ENCODE measurements at places on chromosomes 1 and 21.

GRCh38 chr1:11295905-11296304 lies 22.9 kb downstream of the UBIAD1 start:
- DNase-seq = no peak

- no peak for DNase-seq
Measured at GRCh38 chr1:169117599-169117998, 11.1 kb downstream of the ATP1B1 start.

- DNase-seq = no peak
Measured at GRCh38 chr21:41316200-41317062, at the start of gene FAM3B. FAM3B (plus strand) TSS chr21:41316801; CDS start chr21:41316880, 79 bp downstream.

DNA sequence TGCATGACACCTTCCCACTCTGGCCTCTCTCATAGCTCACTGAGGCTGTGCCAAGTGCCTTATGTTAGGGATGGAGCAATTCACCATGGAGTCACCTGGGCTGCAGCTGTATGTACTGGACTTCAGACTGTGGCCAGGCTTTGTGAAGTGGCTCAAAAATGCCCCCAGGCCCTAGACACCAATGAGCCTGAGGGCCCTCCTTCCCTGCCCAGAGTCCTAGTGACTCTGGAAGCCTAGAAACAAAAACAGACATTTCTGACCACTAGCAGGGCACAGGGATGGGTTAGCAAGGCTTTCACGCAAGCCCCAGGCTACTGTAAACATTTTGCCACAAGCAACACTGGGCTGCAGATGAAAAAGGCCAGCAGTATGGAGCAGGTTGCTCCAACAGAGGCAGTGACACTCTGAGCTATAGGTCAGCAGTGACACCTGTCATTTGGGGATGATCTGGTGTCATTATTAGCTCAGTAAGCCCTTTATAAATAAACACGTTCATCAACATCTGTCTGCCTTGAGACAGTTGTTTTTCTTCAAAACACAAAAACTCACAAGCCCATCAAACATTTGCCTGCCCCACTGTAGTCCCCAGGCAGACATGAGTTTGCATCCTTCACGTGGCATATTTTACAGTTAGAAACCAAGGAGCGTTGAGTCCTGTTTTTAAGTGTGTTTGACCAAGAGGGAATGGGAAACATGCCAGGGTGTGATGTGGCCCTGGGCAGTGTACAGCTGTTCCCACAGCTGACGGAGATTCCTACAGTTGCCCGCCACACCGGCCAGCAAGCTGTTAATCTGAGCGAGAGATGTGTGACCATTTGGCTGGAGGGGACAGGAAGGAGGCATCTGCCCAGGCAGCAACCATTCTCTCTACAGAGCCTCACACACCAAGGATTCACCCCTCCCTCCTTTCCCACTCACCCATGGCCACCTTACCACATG lies 66.8 kb downstream of the KCNN3 start:
- no peak for DNase-seq

DNA sequence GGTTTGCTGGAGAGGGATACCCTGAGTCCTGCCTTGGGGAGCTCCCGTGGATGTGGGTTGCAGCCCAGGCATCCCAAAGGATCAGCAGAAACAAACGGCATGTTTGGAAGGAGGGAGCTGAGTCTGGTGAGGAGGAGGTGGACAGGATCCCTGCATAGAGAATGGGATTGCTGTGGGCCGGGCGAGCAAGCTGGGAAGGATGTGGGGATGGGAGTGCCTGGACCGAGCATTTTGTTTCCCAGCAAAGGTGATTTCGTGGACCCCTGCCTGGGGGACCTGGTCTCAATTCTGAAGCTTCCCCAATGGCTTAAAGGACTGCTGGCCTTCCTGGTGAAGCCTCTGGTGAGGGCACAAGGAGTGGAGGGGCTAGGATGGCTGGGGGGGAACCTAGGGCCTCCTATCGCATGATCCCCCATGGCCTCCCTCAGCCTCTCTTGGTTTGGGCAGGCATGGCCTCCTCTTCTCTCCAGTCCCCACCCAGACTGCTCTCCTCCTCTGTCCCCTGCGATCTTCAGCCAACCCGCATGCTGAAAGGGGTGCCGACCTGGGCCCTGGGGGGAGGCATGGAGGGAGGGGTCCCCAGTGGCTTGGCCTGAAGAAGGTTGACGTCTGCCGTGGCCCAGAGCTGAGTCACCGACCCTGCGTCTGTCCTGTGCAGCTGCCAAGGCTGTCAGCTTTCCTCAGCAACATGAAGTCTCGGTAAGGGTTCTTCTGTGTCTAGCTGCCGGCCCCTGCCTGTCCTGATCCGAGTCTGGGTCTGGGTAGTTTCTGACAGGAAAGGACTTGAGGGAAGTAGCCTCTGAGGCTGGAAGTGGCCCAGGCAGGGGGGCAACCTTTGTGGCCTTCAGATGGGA lies 16.3 kb downstream of the FAAH start:
- peak; percentile 72 for DNase-seq

DNA sequence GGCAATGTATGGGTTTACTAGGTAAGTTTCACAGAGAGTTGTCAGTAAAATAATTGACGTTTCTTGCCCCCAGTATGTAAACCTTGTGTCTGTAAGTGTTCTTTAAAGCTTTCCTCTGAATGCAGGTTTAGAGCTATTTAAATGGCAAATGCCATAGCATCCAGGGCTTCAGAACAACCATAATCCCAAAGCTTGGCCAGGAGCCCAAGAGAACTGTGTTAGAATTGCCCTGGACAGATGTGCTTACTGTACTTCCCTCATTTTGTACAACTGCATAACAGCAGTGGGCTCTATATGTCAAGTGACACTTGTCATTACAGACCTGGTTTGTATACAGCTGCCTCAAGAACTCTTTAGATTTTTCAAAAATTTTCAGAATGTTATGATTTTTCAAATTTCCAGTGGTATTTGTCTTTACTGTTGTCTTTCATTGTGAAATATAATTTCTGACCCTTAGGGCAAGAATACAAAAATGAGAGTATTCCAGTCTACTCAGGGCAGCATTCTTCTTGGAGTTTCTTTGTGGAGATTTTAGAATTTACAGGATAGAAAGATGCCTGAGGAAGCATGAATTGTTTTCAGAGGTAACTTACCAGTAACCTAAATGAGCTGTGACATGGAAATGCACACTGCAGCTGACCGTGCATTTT lies 136.9 kb upstream of the L1TD1 start:
- no peak for DNase-seq

DNA sequence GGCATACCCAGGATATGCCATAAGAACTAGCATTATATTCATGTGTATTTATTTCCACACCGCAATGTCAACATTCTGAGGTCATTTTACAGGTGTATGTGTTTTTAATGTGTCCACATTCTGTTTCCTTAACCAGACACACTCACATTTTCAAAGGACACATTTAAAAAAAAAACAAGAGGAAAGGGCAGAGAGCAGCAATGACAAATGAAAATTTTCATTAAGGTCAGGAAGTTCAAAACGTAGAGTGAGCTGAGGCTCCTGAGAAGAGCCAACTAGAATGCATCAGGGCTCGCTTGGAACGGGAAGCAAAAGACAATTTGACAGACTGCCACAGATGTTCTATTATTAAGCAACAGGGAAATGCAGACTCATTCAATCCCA lies 4.8 kb upstream of the GNPAT start:
- DNase-seq = no peak

GRCh38 chr1:21494196-21494595 lies 15.0 kb upstream of the ALPL start:
- DNase-seq = no peak

DNA sequence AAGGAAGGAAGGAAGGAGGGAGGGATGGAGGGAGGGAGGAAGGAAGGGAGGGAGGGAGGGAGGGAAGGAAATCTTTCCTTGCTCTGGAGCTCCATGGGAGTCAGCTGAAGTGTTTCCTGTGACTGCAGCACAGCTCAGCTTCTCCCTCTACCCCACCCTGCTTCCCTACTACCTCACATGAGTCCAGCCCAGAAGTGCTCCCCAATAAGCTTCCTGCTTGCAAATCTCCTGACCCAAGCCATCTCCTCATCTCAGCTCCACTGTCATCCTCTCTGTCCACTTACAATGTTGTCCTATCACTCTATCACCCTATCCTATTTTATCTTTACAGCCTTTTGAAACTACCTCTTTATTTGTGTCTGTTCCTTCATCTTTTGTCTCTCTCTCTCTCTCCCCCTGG lies 52.9 kb upstream of the SSBP3 start:
- DNase-seq = no peak

DNA sequence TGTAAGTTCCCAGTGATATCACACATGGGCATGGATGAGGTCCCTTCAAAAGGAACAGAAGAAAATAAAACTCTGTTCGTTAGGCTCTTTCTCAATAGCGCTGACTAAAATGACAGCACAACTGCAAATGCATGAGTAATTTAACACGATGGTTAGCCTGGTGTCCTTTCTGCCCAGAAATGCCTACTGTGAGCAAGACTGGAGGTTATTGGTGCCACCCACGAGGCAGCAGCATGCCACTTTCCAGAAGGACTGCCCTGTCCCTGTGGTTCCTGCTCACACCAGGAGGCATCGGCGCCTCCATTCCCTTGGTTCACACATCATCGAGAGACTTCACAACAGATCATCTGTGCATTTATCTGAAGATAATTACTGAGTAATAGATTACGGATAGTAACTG lies 26.2 kb downstream of the VPS26C start:
- no peak for DNase-seq

GRCh38 chr1:55997536-55997935 lies 581.8 kb downstream of the PLPP3 start:
- no peak for DNase-seq

GRCh38 chr1:157495285-157495684 lies 57.0 kb downstream of the FCRL5 start:
- DNase-seq = no peak

DNA sequence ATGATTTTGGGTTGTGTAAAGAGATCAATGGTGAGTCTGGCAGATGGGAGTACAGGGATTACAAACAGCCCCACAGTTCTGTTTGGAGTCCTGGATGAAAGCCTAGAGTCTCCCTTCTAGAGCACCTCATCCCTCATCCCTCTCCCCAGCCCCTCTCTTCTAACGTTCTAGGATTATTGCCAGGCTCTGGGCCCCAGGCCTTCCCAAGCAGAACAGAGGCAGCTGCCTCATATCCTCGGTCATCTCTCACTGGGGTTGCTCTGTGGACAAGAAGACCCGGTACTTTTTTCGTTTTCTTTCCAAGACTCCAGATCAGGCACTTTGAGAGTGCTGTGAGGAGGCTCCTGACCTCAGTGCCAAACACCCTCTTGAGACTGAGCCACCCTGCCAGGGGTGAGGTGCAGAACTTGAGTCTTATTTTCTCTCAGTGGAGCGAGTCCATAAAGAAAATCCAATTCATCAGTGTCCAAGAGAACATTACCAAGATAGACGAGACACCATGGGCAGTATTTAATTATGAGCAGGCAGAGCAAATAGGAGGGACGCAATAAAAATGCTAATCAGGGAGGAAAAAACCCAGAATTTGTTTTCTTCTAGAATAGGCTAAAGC lies 17.1 kb upstream of the KCND3 start:
- no peak for DNase-seq

DNA sequence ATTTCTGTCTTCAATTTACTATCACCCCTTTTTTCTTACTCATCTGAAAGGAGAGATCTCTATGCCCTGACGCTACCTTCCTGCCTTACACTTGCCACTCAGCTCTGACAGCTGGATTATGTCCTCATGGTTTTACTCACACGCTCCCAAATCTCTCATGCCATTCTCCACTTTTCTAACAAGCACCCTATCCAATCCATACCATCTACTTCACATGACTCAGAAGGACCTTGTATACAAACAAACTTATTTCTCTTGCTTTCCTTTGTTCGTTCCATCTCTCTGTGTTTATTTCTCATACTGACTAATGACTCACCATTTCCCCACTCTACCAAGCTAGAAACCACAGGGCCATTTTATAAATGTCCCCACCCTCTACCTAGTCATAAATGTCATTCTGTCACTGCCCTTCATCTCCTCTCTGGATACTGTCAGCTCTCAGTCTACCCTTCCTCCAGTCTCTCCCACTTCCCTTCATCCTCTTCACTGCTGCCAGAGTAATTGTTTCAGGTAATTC lies 87.3 kb downstream of the USP24 start:
- no peak for DNase-seq

- DNase-seq = peak; percentile 31
Measured at GRCh38 chr1:119924948-119925898, 28.9 kb upstream of the ADAM30 start.

DNA sequence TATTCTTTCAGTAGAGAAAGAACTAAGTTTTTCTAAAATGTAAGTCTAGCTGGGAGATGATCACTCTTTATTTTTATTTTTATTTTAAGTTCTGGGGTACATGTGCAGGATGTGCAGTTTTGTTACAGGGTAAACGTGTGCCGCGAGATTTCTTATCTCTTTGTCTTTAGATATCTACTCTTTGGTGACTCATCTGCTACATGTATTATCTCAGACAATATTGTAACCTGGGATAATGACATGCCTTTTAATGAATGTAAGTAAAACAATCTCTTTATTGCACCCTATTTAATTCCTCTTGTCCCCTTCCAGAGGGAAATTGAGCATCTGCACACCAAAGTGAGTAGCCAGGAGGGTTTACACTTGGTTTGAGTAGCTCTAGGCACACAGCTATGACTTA lies 9.4 kb downstream of the CR2 start:
- DNase-seq = no peak

DNA sequence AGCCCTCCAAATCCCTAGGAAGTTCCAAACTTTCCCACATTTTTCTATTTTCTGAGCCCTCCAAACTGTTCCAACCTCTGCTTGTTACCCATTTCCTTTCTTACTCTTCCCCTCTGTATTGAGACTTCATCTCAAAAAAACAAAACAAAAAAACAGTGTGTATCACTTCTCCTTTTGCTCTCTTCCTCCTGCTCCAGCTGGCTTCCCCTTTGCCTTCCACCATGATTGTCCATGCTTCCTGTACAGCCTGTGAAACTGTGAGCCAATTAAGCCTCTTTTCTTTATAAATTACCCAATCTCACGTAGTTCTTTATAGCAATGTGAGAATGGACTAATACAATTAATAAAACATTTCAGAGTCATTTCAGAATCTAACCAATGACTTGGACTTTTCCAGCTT lies 69.6 kb upstream of the KRTAP19-8 start:
- no peak for DNase-seq

- peak; percentile 13 for DNase-seq
Measured at GRCh38 chr1:56758135-56758534, 61.1 kb downstream of the FYB2 start.

- no peak for DNase-seq
Measured at GRCh38 chr21:18803624-18804023, 400.0 kb upstream of the TMPRSS15 start.

DNA sequence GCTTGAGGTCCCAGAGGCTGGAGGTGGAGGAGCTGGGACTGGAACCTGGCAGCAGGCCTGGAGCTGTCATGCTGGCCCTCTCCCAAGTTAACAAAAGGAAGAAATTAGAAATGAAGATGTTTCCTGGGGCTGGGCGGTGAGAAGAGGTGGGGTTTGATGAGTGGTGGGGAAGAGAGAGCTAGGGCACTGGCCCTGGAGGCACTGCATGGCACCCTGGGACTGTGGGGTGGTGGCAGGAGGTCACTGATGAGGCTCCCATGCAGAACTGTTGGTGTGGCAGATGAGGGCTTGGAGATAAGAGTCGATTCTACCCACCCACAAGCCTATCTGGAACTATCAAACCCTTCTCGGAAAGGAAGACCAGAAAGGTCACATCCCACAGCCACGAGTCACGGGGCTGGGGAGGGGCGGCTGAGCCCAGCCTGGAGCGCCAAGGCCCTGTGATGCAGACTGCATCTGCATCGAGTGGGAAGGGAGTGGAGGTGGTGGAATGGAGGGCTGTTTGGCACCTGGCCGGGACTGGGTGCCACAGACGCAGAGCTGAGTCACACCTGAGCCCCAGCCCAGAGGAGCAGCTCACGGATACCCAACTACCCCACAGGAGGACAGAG lies 29.4 kb downstream of the MRPL37 start:
- peak; percentile 39 for DNase-seq

Measured in right cardiac atrium (tissue), 5 donors.